ENCODE measurements at places on chromosomes 12 and 14.

DNA sequence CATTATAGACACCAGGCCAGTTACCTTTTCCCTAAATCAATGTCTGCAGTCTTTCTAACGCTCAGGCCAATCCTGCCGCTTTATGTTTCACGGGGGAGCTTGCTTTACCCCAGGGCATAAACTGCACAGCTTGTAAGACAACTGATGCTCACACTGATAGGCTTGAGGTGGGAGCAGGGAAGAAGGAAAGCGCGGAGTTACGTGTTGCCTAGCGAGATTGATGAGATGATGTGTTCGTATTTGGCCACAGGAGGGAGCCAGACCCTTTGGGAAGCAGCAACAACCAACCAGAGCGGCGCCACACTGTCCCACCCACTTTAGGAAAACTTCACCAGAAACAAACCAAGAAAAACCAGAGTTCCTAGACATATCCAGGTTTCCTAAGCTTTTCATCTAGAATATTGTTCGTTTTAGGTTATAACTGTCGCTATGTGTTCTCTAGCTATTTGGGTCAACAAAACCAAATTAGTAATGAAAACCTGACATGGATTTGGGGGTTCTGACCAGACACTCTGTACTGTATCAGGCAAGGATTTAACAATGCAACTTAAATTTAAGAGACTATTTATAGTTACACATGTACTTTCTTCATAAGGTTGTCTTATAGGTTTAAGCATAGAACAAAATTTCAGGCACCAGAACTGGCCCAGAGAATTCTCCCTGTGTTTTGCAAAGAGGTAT, 2.4 kb downstream of the IL26 start:
- peak; percentile 69 for DNase-seq

DNA sequence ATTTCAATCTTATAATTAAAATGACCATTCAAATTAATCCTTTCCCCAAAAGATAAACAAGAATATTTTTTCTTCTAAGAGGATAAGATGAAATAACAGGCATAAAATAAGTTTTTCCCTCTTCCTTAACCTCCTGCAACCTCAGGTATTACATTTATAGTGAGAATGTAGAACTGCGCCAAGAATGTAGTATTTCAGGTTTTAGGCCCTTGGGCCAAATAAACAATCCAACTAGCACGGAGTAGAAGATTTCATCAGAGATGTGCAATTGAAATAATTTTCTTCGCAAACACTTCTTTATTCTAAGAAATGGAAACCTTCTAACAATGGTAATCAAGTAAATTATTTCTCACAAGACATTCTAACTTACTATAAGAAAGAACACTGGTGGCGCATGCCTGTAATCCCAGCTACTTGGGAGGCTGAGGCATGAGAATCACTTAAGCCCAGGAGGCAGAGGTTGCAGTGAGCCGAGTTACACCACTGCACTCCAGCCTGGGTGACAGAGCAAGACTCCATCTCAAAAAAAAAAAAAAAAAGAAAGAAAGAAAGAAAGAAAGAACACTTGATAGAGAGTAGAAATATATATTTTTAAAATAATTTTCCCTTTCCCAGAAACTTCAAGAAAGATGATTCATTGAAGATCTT, 100.8 kb downstream of the TAOK3 start:
- DNase-seq = no peak

DNA sequence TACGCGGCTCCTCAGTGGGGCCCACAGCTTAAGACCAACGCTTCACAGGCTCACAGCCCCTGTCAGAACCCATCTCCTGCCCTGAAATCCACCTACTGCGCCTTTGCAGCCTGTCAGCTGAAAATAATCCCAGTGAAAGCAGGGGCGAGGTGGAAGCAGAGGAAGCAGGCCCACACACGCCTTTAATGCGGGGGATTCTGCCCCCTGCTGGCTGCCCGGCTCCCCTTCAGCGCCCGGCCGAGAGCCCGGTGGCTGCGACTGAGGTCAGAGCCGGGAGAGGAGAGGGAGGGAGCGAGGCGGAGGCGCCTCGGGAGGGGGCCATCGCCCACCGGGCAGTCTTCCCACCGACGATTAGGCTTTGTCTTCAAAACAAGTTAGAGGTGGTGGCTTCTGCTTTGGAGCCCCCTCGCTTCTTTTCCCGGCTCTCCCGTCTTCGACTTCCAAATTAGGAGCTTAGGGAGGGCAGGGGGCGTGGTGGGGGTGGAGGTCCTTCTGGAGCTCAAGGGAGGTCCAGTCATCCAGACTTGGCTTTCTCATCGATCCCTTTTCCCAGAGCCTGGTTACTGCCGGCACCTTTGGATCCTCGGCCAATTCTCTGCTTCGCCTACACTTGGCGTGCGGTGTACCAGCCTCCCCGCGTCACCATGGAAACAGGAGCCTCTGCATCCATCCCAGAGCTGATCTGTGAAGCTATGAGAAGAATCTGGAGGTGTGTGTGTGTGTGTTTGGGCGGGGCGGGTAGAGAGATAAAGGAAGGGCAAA, 25.2 kb upstream of the RND1 start:
- peak; percentile 68 for DNase-seq

GRCh38 chr12:70885956-70886355, 34.6 kb downstream of the PTPRR start:
- DNase-seq = no peak

GRCh38 chr12:4153343-4153892, 120.1 kb upstream of the CCND2 start:
- peak; percentile 45 for DNase-seq

- no peak for DNase-seq
These were observed 2.0 kb upstream of the FKBP11 start for GRCh38 chr12:48927261-48927660.

GRCh38 chr12:32483499-32483898, 84.1 kb downstream of the FGD4 start:
- peak; percentile 78 for DNase-seq

- DNase-seq = no peak
These were observed 16.0 kb upstream of the PLEKHH1 start for GRCh38 chr14:67517083-67517482.

- no peak for DNase-seq
These were observed 22.6 kb downstream of the ZFYVE21 start for GRCh38 chr14:103738166-103738565.

GRCh38 chr14:67410313-67410712, 1.7 kb downstream of the PLEK2 start:
- no peak for DNase-seq

- DNase-seq = no peak
These were observed 201.2 kb upstream of the PRICKLE1 start for GRCh38 chr12:42790761-42791151.

- no peak for DNase-seq
These were observed 50.9 kb upstream of the DIP2B start for GRCh38 chr12:50453872-50454271.

GRCh38 chr12:107967170-107967569, 161.9 kb upstream of the WSCD2 start:
- DNase-seq = no peak

GRCh38 chr14:76123426-76124225, 28.1 kb upstream of the GPATCH2L start:
- DNase-seq = no peak

DNA sequence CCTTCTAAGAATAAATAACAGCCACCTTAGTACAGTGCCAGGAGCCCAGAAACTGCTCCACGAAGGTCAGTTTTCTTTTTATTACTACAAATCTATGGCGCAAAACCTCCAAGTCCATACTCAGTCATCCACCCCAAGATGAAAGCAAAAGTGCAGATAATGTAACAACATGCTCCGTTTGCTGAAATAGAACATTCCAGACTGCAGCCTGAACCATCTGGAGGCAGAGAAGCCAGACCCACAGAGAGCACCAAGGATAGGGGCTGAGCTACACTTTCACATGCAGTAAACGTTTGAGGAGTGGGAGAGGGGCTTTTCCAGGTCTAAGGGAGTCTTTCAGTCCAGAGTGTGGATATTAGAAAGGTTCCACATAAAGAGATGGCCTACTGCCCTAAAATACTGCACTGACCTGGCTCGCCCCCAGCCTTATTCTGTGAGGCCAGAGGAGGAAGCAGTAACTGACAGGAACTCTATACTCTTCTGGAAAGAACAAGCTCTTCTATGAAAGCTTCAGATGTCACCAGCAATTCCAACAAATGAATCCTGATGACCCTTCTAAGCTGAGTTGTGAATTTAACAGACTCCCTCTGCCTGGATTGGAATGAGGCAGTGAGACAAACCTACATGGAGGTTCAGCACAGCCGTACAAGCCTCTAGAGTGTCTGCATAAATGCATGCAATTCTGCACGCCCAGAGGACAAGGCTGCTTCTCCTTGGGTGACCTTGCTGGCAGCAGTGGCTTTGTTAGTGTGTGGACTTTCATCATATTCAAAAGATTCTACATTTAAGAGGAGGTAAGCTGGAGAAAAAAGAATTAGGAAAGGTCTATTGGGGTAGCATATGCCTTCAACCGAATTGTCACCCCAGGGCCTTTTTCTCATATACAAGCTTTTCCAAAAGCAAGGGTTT, 153.9 kb upstream of the EGLN3 start:
- no peak for DNase-seq

GRCh38 chr12:70393787-70394499, 27.9 kb downstream of the KCNMB4 start:
- no peak for DNase-seq

DNA sequence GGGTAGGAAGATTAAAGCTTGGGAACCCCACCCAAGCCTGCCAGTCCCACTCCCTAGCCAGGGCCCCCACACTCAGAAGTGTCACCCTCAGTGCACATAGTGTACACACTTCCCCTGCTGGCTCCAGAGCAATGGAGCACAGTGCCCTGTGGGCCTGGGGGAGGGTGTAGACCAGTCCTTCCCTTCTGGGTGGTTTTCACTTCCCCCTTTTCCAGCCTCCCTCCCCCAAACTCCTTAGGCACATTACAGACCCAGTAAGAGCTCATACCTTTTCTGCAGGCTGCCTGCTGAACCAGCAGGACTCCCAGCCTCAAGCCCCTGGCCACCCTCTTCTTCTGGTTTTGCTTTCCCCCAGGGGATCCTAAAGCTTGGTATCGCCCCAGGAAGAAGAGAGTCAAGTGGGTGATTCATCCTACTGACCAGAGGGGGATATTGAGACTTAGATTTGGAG, at the start of gene ZNF385A:
Gene ZNF385A, minus strand, starts transcription at position 143 of the 451 bp plus-strand sequence. CDS start 219 bp downstream, outside the sequence.
- no peak for DNase-seq

- DNase-seq = no peak
These were observed 4.3 kb upstream of the CSRP2 start for GRCh38 chr12:76883151-76883550.

- DNase-seq = peak; percentile 32
These were observed 139.1 kb downstream of the SPTSSA start for GRCh38 chr14:34322940-34323418.

DNA sequence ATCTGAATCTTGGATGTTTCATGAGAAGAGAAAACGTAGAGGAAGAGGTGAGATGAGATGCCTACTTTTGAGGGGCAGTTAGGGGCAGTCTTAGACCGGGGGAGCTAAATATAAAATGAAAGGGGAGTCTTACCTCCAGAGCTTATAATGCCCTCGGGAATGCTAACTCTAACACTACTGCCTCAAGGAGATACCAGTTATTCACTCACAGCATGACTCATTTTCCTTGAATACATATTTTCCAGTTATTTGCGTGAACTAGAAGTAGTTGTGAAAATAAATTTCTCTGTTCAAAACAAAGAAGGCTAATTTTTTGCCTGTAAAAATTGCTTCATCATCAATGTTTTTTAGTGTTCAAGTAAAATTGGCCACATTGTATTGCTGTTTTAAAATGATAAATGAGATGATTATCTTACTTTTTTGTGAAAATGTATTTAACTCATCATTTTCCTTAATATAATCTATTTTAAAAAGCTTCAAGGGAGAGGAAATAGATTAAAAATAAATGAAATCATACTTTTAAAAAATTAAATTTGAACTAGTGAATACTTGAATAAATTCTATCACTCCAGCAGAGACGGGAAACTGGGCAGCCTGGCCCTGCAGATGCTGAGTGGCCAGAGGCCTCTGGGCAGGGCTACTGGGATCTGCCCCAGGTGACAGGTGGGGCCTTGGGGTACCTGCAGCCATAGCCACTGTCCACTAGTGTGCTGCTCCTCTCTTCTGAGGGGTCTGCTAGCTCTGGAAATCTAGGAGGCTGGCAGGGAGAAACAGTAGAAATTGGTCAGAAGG, 339.3 kb downstream of the EGLN3 start:
- no peak for DNase-seq

DNA sequence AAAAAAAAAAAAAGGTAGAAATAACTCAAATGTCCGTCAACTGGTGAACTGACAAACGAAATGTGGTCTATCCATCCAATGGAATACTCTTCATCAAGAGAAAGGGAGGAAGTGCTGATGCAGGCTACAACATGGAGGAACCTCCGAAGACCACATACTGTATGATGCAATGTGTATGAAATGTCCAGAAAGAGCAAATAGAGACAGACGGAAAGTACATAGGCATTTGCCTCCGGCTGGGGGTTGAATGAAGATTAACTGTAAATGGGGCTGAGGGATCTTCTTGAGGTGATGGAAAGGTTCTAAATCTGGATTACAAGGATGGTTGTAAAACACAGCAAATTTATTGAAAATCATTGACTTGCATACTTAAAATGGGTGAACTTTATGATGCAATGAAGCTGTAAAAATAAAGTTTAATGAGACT, 35.4 kb downstream of the DLK1 start:
- no peak for DNase-seq

DNA sequence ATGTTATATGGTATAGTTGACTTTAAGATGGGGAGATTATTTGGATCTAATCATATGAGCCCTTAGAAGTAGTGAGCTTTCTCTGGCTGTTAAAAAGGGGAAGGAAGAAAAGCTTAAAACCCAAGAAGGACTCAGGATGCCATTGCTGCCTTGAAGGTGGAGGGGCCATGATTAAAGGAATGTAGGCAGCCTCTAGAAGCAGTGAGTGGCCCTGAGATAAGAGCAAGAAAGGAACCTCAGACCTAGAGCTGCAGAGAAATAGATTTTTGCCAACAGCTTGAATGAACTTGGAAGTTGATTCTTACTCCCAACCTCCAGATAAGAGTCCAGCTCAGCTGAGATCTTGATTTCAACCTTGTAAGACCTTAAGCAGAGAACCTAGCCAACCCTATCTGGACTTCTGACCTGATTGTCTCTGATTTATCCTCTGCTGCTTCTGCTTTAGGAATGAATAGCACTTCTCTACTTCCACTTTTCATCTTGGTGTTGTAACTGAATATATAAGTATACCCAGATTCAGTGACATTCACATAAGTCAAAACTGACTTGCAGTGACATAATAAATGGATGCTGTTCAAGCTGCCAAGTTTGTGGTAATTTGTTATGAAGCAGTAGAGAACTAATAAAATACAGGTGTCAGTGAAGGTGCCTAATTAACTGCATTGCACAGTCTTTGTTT, 33.5 kb downstream of the RAD51B start:
- no peak for DNase-seq

DNA sequence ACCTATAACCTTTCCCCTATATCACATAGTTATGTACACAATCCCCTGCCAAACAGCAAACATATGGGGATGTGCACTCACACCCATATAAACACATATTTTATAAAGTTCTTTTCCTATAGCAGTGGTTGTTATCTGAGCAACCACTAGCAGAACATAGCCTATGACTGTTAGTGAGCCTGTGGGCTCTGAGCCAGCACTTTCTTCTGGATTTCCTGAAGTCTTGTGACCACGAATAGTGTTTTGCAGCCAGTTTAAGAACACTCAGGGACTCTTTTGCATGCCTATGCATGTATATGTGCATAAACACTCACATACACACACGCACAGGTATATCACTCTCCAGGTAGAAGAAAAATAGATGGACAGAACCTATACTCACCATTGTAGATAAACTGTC, 17.1 kb downstream of the TESPA1 start:
- DNase-seq = peak; percentile 19
